ENCODE measurements at places on chromosomes 1 and 21. TPM values are rescaled to one million over a fixed set of nuclear protein-coding genes. Genes with fewer than 3 reads are reported as not detected.

GRCh38 chr1:200454425-200454824, 44.6 kb upstream of the ZNF281 start:
- no peak overlapping the region for H3K27ac ChIP-seq
- no peaks in the 10 kb centered on the region for H3K27me3 ChIP-seq
- H3K4me1 ChIP-seq: no peaks in the 10 kb centered on the region
- DNase-seq: no peak
- no peak overlapping the region for H3K4me3 ChIP-seq

DNA sequence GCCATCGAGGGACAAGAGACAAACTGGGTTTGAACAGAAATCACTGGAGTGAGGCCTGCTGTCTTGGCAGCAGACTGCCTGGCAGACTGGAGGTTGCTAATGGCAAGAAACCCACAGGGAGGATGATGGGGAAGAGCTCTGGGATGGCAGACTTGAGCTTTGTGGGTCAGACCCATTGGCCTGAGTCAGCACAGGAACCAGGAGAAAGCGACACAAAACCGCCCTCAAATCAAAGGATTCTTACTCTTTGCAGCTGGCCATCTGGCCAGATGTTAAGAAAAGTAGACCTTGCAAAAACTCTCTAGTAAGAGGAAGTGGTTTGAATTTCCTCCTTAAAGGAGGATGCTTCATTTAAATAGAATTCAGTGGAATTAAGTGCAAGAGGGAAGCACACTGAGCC, 195.2 kb upstream of the JUN start:
- H3K4me1 ChIP-seq: peaks cover 44% of the 10 kb centered on the region
- H3K27ac ChIP-seq: peak overlapping the region; percentile 29
- H3K36me3 ChIP-seq: no peaks in the 10 kb centered on the region
- no peak overlapping the region for H3K4me3 ChIP-seq
- H3K27me3 ChIP-seq: no peaks in the 10 kb centered on the region
- no peak for DNase-seq

GRCh38 chr1:64678366-64678765, 66.5 kb upstream of the RAVER2 start:
- no peak overlapping the region for H3K27ac ChIP-seq
- no peak overlapping the region for H3K4me3 ChIP-seq
- no peaks in the 10 kb centered on the region for H3K27me3 ChIP-seq
- H3K4me1 ChIP-seq: no peaks in the 10 kb centered on the region

DNA sequence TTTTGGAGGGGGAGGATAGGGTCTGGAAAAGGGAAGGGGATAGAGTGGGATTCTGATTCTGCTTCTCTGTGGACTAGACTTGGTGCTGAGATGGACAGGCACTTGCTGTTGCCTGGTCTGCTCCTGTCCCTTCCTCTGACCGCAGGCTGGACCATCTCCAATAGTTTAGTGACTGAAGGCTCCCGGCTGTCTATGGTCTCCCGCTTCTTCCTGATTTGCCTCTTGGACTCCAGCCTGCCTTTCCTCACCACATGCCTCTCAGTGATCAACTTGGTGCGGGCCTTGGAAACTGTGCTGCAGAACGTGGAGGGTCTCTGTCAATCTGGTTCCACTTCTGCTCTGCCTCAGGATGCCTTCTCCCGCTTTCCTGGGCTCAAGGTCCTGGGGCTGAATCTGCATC, 6.3 kb upstream of the ZSCAN20 start:
- DNase-seq: peak; percentile 58
- no peaks in the 10 kb centered on the region for H3K27me3 ChIP-seq
- peaks cover 30% of the 10 kb centered on the region for H3K4me1 ChIP-seq
- no peak overlapping the region for H3K4me3 ChIP-seq
- no peaks in the 10 kb centered on the region for H3K36me3 ChIP-seq

DNA sequence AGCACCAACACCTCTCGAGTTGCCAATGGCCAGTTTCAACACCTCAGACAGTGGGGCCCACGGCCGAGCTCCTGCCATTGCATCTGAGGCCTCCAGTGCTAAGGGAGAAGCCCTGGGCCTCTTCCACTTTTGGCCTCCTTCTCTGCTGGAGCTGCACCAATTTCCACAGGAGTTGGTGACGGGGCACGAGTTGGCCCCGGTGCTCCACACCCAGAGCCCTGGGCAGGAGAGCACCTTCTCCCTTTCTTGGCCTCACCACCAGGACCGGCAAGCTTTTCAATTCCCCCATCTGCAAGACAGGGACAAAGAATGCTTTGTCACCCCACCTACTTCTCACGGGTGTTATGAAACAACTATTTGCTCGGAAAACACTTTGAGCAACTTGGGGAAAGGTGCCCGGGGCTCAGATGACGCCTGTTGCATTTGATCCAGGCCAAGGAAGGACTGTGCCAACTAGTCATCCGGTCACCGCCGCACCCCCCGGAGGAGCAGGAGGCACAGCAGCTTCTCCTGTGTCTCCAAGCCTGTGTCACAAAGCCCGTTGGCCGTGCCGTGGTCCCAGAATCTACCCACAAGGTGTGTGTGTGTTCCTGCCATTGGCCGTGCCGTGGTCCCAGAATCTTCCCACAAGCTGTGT, 55.2 kb downstream of the TOMM20 start:
- peak overlapping the region; percentile 92 for H3K27ac ChIP-seq
- no peaks in the 10 kb centered on the region for H3K27me3 ChIP-seq
- DNase-seq: peak; percentile 89
- no peak overlapping the region for H3K4me3 ChIP-seq

The OR6P1 gene
- total RNA-seq: not detected

The ZNF648 gene
- not detected for total RNA-seq

The PADI2 gene
- 4.2 TPM for total RNA-seq

The MIGA1 gene
- 23.9 TPM for total RNA-seq

The KRTAP11-1 gene
- total RNA-seq: not detected
